ENCODE measurements at places on chromosomes 6 and 20.

DNA sequence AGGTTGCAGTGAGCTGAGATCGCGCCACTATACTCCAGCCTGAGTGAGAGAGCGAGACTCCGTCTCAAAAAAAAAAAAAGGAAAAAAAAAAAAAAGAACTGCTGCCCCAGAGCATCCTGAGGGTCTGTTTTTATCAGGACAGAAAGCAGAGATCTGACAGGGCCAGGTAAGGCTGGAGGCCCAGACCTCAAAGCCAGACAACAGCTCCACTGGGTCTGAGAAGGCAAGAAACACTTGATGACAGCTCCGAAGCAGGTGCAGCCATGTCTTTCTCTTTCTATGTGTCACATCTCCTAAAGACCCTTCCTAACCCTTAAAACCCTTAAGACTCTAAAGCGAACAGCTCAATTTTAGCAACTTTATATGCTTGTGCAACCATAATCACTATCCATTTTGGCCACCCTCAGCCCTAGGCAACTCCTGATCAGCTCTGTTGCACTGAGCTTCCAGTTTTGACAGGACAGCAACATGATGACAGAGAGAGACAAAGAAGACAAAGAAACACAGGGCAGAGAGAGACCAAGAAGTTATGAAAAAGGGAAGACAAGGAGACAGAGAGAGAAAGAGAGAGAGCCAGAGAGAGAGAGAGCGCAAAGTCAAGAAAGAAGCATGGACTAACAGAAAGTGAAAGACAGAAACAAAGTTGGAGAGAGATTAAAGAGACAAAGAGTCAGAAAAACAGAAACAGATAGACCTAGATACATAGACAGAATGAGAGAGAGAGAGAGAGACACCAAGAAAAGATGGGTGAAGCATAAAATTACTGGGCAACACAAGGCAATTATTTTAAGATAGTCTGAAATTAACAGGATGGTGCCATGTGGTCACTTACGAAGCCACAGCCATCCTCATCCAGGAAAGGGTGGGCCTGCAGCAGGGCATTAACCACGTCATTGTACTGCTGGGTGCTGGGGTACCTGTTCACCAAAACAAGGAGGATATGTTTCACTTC is 39.2 kb downstream of the SAMD3 start:
- no peak for DNase-seq

- no peak for DNase-seq
Measured at GRCh38 chr6:106847116-106847515, 127.4 kb downstream of the CD24 start.

DNA sequence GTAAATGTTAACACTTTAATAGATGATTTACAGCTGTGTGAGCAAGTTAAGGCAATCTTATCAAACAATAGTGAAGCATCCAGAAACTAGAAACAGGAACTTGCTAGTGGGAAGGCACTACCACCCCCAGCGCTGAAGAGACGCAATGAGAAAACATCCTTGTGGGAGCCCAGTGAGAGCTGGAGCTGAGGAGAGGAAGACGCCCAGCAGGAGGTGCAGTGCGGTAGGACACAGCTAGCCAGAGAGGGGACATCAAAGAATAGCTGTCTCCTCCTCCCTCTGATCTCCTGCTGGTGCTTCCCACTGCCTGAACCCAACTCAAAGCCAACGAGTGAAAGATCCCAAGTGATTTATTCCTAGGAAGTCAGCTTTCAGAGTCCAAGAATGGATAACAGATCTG is 140.3 kb downstream of the COL12A1 start:
- DNase-seq, result no peak

DNA sequence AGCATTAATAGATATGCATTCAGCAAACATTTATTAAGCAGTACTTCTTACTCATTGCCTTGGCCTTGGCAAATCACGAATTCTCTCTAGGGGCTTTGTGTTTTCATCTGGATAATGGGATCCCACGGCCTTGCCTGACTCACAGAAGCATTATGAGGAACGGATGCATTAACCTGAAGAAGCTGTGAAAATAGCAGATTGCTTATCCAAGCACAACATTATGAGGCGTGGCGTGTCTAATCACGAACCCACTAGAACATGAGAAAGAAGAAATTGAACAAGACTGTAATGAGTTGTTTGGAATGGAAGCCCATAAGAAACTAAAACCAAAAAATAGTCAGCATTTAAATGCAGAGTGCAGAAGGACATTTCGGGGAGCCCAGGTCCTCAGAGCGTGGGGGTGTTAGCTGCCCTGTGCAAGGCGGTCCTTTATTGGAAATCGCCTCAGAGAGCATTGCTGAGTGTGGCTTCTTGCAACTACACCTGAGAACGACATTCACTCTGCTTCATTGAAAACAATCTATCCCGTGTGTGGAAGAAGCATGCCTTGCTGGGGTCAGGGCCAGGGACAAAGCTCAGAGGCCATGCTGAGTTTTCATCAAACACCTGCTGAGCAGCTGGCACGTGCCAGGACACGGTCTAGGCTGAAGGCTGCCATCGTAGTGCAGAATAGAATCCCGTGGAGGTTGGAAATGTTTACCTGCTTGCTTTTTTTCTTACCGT is 179.9 kb downstream of the ZDHHC14 start:
- no peak for DNase-seq

- no peak for DNase-seq
Measured at GRCh38 chr20:33249456-33249855, 13.7 kb downstream of the BPIFA1 start.

Data from COLO829 (cell line).